ENCODE measurements at places on chromosomes 3 and 15. TPM values are rescaled to one million over a fixed set of nuclear protein-coding genes. Genes with fewer than 3 reads are reported as not detected.

The DUOXA1 gene
- total RNA-seq, result 2.9 TPM

DNA sequence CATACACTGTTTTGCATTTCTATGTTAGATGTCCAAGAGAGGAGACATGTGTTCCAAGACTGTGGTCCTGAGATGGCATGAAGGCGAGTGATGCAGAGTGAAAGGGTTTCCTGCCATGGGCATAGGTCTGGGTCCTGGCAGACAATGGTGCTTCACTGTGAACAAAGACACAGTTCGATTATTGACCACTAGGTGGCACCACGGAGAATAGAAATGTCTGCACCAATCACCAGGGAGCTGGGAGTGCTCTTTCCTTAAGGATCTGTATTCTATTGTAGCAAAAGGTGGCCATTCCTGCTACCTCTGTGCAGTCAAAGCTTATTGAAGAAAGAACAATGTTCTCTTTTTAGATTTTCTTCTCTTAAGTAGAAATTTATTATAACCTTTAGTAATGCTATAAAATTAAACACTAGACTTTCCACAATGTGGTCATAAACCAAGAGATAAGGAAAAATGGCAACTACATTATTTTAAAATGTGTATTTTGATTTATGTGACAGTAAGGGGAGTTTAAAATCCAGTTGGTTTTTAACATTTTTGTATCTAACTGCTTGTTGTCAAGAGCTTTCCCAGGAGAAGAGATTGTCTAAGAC is 88.7 kb downstream of the GABRG3 start:
- peak; percentile 92 for ATAC-seq

DNA sequence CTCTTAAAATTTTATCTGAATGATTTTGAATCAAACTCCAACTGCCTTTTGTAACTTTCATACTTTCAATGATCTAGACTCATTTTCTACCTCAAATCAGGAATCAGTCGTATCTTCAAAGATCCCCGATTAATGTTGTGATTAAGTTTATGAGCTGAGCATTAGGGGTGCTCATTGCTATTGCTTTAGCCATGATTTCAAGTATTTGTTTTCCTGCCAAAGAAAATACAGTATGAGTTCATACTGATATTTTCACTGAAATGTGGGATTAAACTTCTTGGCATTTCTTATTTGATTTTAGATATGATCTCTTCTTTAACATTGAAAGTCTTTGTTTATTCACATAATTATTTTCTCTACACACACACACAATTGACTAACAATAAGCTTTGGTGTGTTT is 785.6 kb downstream of the NTRK3 start:
- no peak for ATAC-seq

- ATAC-seq, result no peak
Observed at GRCh38 chr3:105444725-105445124, 78.0 kb downstream of the ALCAM start.

DNA sequence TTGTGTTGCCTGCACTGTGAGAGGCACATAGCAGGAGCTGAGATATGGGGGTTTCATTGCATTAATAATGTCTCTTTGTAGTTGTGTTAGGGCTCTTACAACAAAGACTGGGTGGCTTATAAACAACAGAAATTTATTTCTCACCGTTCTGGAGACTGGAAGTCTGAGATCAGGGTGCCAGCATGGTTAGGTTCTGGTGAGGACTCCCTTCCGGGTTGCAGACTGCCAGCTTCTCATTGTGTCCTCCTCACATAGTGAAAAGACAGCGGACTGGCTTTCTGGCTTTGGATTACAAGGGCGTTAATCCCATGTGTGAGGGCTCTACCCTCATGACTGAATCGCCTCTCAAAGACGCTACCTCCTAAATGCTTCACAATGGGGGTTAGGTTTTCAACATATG is 20.6 kb downstream of the TMEM108 start:
- ATAC-seq, result no peak

- ATAC-seq, result no peak
Observed at GRCh38 chr15:33559207-33559890, 248.6 kb downstream of the RYR3 start.

All from motor neuron (in vitro differentiated cells).